ENCODE measurements at places on chromosomes 6 and 20.
A peak's percentile ranks its signal among the peaks of the same experiment; 100 is the strongest.

- DNase-seq = no peak
These were observed 242.0 kb downstream of the ARID1B start for GRCh38 chr6:157019115-157019641.

GRCh38 chr20:38762174-38762573, 13.9 kb downstream of the ACTR5 start:
- DNase-seq = no peak

DNA sequence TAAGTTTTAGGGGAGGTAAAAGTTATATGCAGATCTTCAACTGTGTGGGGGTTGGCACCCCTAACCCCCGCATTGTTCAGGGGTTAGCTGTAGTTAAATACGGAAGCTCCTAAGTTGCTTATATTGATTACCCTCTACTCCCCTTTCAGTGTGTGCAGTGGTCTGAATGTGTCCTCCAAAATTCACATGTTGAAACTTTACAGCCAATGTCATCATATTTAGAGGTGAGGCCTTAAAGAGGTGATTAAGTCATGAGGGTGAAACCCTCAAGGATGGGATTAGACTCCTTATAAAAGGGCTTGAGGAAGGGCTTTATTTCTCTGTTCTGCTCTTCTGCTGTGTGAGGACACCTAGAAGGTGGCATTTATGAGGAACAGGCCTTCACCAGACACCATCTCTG, 22.3 kb downstream of the TULP4 start:
- DNase-seq = no peak

DNA sequence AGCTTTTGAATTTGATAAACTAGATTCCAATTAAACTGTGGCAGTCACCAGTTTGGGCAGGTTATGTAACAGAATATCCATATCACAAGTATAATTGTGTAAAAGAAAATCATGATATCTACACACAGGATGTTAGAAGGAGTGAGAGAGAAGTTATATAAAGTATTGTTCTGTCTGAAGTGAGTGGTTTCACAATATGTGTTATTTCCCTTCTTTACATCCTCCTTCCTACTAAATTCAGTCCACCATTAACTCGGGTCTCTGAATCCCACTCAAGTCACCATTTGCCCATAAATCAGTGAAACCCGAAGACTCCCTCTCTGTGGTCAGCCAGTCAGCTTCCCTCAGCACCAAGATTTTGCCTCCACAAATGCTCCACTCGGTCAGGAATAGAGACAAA, 796 bp downstream of the HLA-DQB1 start:
- peak; percentile 37 for DNase-seq

- DNase-seq = no peak
These were observed 195.6 kb upstream of the RIN2 start for GRCh38 chr20:19562426-19562825.

DNA sequence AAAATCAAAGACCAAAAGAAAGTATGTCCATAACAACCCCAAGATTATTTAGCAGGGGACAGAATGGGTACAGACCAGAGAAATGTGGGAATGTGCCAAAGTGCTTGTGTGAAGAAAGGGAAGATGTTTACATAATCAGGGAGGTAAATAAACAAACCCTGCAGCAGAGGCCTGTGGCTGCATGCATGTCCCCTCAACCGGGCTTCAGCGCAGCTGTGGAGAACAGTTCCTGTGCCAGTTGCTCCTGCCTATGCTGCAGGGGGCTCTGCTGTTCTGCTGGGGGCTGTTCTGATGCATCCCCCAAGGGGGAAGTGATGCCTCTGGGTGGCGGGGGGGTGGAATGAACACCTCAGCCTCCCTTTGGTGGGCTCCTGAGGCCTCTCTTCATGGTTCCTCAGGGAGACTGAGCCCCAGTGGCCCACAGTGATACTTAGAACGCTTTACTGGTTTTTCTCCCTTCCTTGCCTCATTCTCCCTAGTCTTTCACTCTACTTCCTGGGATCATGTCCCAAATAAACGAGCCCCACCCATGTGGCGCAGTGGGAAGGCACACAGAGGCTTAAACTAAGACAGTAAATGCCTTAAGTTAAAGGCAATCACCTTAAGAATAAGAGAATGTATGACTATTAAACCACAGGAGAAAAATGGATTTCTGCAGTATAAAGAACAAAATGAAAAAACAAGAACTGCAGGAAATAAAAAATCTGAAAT, 23.0 kb downstream of the RAB23 start:
- no peak for DNase-seq
